Osteocyte (in vitro differentiated cells): ENCODE measurements at places on chromosomes 1 and 21. TPM values are rescaled to one million over a fixed set of nuclear protein-coding genes. Genes with fewer than 3 reads are reported as not detected.

CYP4A11 gene
- total RNA-seq: not detected in 2 replicates

RNF186 gene
- total RNA-seq: not detected in 2 replicates

DNA sequence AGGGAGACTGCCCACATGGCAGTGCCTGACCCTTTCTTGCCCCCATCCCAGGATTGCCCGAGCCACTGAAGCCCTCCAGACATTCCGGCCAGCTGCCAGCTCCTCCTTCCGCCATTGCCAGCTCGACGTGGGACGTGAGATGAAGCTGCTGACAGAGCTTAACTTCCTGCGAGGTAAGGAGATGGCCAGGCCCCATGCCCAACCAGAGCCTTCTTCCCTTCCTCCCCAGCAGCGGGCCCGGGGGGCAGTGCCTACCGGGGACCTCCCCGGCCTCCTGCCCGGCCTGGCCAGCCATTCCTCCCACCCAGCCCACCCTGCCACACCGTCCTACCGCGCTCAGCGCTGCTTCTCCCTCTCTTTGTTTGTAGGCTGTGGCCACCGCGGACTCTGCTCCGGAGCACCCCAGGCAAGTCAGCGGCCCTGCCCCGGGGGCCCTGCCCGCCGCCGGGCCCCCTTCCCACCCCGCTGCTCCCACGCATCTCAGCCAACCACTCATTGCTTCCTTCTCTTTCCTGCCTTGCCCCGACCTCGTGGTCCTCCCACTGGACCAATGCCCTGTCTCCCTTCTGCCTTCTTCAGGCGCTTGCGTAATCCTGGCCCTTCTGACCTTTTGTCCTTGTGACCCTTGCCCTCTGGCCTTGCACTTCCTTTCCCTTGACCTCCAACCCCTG is 4.9 kb downstream of the TRIM46 start:
- DNase-seq: no peak
- H3K4me3 ChIP-seq: no peak overlapping the region

GRCh38 chr1:33768106-33768505 is 95.8 kb upstream of the HMGB4 start:
- no peak overlapping the region for H3K27ac ChIP-seq
- no peaks in the 10 kb centered on the region for H3K27me3 ChIP-seq
- H3K36me3 ChIP-seq: no peaks in the 10 kb centered on the region
- DNase-seq: no peak
- no peak overlapping the region for H3K4me3 ChIP-seq
- H3K4me1 ChIP-seq: no peaks in the 10 kb centered on the region

DNA sequence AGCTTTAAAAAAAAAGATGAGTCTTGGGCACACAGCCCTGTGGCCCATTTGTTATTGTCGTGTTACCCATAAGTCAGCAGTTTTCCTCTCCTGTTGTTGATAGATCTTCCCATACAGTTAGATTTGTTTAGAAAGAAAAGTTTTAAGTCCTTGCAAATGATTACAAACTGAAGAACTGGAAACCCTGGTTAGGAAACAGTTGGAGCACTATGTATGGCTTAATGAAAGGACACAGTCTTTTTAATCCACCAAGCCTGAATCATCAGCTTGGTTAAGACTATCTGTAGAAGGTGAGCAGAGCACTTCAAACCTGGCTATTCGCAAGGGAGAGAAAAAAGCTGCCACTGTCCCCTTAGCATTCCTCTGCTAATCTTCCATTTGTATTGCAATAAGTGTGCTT is 241.0 kb downstream of the DISC1 start:
- no peak overlapping the region for H3K27ac ChIP-seq
- peaks cover 46% of the 10 kb centered on the region for H3K4me1 ChIP-seq

DNA sequence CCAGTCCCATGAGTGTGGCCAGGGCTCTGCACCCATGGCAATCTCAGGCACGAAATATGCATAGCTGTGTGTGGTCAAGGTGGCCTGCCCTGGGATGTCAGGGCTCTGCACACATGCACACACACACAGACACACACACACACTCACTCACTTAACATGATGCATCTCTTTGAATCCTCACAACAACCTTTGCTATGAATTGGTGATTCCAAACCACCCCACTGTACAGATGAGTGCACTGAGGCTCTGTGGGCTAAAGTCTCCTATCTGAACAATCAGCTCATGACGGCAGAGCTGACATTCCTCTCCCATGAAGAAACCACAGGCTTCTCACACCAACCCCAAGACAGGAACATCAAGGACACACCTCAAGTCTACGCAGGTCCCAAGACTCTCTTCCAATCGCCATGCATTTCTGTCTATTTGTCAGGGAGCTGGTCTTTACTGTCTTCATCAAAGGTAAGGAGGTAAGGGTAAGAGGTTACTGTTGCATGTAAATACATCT is 131.6 kb downstream of the ETS2 start:
- peaks cover 4% of the 10 kb centered on the region for H3K27me3 ChIP-seq
- H3K4me3 ChIP-seq: no peak overlapping the region
- H3K4me1 ChIP-seq: peaks cover 4% of the 10 kb centered on the region
- DNase-seq: no peak
- no peak overlapping the region for H3K27ac ChIP-seq
- H3K36me3 ChIP-seq: no peaks in the 10 kb centered on the region

GRCh38 chr1:145918992-145919939 is 749 bp upstream of the PEX11B start:
- H3K36me3 ChIP-seq: peaks cover 17% of the 10 kb centered on the region
- peaks cover 30% of the 10 kb centered on the region for H3K4me1 ChIP-seq

GRCh38 chr1:65964123-65964522 is 171.4 kb downstream of the PDE4B start:
- H3K4me1 ChIP-seq: peaks cover 8% of the 10 kb centered on the region
- DNase-seq: no peak
- H3K27ac ChIP-seq: no peak overlapping the region
